ENCODE measurements at places on chromosomes 6 and 20. TPM values are rescaled to one million over a fixed set of nuclear protein-coding genes. Genes with fewer than 3 reads are reported as not detected.
A peak's percentile ranks its signal among the peaks of the same experiment; 100 is the strongest.

GRCh38 chr20:1509237-1509636, 18.0 kb upstream of the SIRPB2 start:
- DNase-seq = no peak
- H3K36me3 ChIP-seq = no peaks in the 10 kb centered on the region
- no peak overlapping the region for H3K27ac ChIP-seq
- no peaks in the 10 kb centered on the region for H3K27me3 ChIP-seq

- no peaks in the 10 kb centered on the region for H3K27me3 ChIP-seq
- DNase-seq = peak; percentile 71
- no peaks in the 10 kb centered on the region for H3K36me3 ChIP-seq
- H3K4me3 ChIP-seq = no peak overlapping the region
These were observed 6.0 kb downstream of the C6orf141 start for GRCh38 chr6:49556429-49556837.

GRCh38 chr6:126396131-126396530, 56.2 kb downstream of the CENPW start:
- H3K4me3 ChIP-seq = no peak overlapping the region
- no peak for DNase-seq
- no peak overlapping the region for H3K27ac ChIP-seq
- no peaks in the 10 kb centered on the region for H3K36me3 ChIP-seq
- H3K27me3 ChIP-seq = no peaks in the 10 kb centered on the region
- H3K4me1 ChIP-seq = no peaks in the 10 kb centered on the region

DNA sequence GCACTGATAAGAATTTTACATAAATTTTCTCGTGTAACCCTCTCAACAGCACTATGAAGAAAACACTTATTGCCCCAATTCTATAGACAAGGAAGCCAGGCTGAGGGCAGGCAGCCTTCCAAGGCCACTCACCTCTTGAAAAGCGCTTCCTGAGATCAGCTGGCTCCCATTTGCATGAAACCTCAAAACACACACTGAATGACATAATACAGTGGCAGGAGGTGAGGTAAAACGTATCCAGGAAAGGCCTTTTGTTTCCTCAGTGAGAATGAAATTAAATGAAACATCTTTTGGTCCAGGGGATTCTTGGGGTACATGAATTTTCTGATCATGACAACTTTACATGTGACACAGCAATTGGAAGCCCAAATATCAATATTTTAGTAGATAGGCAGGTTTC, 112.5 kb downstream of the WDR27 start:
- H3K4me3 ChIP-seq = no peak overlapping the region
- no peaks in the 10 kb centered on the region for H3K4me1 ChIP-seq
- DNase-seq = no peak
- no peaks in the 10 kb centered on the region for H3K36me3 ChIP-seq
- H3K27ac ChIP-seq = peak overlapping the region; percentile 19
- H3K27me3 ChIP-seq = no peaks in the 10 kb centered on the region

- H3K27me3 ChIP-seq = no peaks in the 10 kb centered on the region
- H3K4me1 ChIP-seq = no peaks in the 10 kb centered on the region
- no peaks in the 10 kb centered on the region for H3K36me3 ChIP-seq
- no peak for DNase-seq
- no peak overlapping the region for H3K27ac ChIP-seq
These were observed 42.1 kb upstream of the TMEM30A start for GRCh38 chr6:75326557-75327258.

DNA sequence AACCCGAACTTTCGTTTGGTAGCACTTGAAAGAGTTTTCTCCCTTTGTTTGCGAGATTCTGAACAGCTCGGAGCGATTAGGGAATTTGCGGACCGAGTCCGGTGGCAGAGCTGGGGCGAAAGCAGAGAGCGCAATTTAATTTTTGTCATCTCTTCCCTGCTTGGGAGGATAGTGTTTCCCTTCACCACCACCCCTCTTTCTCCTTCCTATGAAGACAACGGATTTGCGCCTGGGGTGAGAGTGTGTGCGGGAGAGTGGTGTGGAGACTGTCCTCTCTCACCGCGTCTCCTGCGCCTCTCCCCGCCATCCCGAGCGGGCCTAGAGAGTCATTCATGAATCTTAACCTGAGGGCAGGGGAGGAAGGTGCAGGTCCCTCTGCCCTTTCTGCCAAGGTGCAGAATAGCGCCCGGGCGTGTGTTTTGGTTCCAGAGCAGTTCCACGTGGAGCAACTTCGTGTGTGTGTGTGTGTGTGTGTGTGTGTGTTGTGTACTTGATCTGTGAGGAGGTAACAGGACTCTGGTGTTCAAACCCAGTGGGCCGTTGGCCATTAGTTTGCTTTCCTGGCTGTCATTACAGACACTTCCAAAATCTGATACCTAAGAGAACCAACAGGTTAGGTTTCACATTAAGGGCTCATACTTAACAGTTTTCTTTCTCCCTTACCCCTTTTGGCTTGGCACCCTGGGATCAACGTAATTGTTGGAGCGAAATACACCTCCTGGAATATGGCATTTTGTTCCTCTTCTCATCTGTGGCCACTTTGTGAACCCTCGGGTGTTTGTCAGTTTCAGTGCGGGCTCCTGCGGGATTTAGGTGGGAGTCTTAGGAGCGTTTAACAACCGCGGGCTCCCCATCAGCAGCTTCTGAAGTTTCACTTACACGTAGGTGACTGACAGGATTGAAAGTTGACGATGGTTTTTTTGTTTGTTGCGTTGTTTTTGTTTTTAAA, 1.8 kb downstream of the EYA4 start:
- peak; percentile 5 for DNase-seq
- H3K27me3 ChIP-seq = no peaks in the 10 kb centered on the region
- H3K27ac ChIP-seq = no peak overlapping the region
- H3K4me1 ChIP-seq = peaks cover 30% of the 10 kb centered on the region
- H3K4me3 ChIP-seq = no peak overlapping the region

GRCh38 chr6:167291623-167292300, 647 bp downstream of the UNC93A start:
- H3K27ac ChIP-seq = no peak overlapping the region
- no peaks in the 10 kb centered on the region for H3K27me3 ChIP-seq
- H3K4me1 ChIP-seq = no peaks in the 10 kb centered on the region
- no peak for DNase-seq

Gene FAXC
- 0.33 TPM for total RNA-seq

- H3K4me1 ChIP-seq = no peaks in the 10 kb centered on the region
- DNase-seq = no peak
- no peaks in the 10 kb centered on the region for H3K36me3 ChIP-seq
- no peak overlapping the region for H3K4me3 ChIP-seq
These were observed 207.1 kb upstream of the RREB1 start for GRCh38 chr6:6900569-6901204.

GRCh38 chr6:9064156-9064555, 628.8 kb upstream of the SLC35B3 start:
- DNase-seq = no peak
- H3K36me3 ChIP-seq = no peaks in the 10 kb centered on the region
- no peak overlapping the region for H3K27ac ChIP-seq
- no peak overlapping the region for H3K4me3 ChIP-seq

DNA sequence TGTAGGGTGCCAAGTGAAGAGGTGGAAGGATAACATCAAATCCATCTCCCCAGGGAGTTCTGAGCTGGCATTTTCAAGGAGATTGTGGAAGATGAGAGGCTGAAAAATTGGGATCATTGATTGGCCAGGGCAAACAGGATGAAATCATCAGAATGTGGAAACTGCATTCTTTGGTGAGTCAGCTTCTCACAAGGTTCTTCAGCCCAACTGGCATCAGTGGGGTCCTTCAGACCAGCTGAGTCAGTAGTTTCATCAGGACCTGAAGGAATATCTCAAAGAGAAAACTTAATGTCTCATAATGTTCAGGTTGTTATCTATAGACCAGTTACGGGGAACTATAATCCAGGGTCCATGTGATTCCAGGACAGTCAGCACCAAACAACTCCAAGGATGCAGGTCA, 195.8 kb downstream of the HAO1 start:
- no peak overlapping the region for H3K4me3 ChIP-seq
- H3K27me3 ChIP-seq = no peaks in the 10 kb centered on the region
- no peaks in the 10 kb centered on the region for H3K4me1 ChIP-seq
- H3K27ac ChIP-seq = no peak overlapping the region
- H3K36me3 ChIP-seq = no peaks in the 10 kb centered on the region

DNA sequence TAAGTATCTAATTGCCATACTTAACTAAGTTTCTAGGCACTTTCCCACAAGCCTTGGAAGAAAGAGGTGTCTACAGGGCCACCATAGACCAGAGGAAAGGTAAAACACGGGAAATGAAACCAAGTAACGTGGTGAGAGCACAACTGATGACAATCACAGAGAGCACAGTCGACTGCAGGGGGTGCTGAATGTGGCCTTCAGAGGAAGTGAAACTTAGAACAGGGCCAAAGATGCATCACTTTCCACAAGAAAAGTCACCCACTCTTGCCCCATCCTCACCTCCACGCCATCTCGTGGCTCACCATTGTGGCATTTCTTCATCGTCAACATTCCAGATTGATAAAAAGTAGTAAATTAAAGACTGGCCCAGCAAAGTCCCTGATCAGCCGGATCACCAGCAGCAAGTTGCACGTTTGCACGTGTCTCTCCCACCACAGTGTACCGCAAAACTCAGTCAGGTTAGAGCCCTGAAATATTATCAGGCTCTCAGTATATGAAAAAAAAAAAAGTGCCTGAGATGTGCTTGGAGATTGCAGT, 31.4 kb downstream of the HIVEP2 start:
- H3K36me3 ChIP-seq = no peaks in the 10 kb centered on the region
- no peak overlapping the region for H3K27ac ChIP-seq
- no peak overlapping the region for H3K4me3 ChIP-seq
- no peak for DNase-seq
- no peaks in the 10 kb centered on the region for H3K4me1 ChIP-seq

Gene CLPSL2
- total RNA-seq = not detected

DNA sequence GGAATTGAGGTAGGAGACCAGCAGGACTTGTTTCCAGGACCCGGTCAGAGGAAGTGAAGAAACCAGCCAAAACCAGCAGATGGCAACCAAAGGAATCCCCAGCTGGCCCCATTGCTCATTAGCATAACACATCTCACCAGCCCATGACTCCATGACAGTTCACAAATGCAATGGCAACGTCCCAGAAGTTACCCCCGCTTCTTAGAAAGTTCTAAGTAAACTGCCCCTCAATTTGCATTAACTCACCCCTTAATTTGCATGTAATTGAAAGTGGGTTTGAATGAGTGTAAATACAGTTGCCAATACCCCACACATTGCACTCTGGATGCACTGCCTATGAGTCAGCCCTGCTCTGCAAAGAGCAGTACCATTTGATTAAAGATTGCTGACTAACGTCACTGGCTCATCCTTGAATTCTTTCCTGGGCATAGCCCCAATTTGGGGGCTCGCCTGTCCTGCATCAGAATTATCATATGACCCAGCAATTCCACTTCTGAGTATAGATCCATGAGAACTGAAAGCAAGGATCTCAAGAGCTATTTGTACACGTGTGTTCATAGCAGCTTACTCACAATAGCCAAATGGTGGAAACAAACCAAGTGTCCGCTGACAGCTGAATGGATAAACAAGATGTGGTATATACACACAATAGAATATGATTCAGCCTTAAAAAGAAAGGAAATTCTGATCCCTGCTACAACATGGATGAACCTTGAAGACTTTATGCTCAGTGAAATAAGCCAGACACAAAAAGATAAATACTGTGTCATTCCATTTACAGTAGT, 36.4 kb downstream of the MYLK4 start:
- no peaks in the 10 kb centered on the region for H3K4me1 ChIP-seq
- no peaks in the 10 kb centered on the region for H3K27me3 ChIP-seq
- no peaks in the 10 kb centered on the region for H3K36me3 ChIP-seq
- H3K27ac ChIP-seq = no peak overlapping the region
- DNase-seq = no peak

GRCh38 chr20:57964011-57964862, 254.4 kb upstream of the PMEPA1 start:
- no peaks in the 10 kb centered on the region for H3K27me3 ChIP-seq
- no peak overlapping the region for H3K27ac ChIP-seq
- H3K4me1 ChIP-seq = peaks cover 15% of the 10 kb centered on the region
- no peak for DNase-seq
- H3K4me3 ChIP-seq = no peak overlapping the region

Gene TAAR5
- not detected for total RNA-seq

DNA sequence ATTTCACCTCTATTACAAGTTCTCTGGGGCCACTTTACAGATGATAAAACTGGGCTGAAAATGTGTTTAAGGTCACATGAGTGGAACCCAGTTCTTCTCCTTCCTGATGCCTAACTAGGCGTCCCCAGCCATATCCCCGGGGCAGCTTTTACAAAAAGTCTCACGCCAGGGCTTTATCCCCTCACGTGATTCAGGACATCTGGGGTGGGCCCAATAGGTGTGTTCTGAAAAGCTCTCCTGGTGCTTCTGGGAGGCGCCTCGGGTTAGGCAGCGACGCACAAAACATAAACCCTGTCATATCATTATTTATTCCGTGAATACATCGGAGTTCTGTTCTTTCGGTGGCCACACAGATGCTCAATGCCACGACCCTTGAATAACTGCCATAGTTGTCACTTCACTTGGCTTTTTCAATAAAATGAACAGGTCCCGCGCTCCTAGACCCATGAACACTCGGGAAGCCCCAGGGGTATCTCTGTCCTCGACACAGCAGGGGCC, 32.1 kb downstream of the SF3B5 start:
- H3K27me3 ChIP-seq = no peaks in the 10 kb centered on the region
- peak overlapping the region; percentile 64 for H3K4me3 ChIP-seq
- no peaks in the 10 kb centered on the region for H3K36me3 ChIP-seq
- DNase-seq = peak; percentile 40

DNA sequence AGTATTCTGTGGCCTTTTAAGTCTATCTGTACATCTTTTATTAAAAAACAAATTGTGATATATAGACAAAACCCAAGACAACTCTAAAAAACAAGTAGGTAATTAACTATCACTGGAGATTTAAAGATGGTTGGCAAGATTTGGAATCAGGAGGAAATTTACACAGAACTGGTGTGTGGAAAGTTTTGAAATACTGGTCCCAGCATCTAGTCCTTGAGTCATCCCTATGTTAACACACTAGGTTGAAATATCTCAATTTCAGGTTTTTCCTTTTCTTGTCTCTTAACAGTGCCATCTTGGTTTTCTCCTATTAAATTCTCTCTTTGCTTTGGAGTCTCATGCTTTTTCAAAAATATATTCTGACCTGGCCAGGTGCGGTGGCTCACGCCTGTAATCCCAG, 27.5 kb downstream of the SASH1 start:
- DNase-seq = no peak
- H3K27me3 ChIP-seq = no peaks in the 10 kb centered on the region
- no peaks in the 10 kb centered on the region for H3K4me1 ChIP-seq
- no peak overlapping the region for H3K27ac ChIP-seq

Data from body of pancreas (tissue), 4 donors.